ENCODE measurements at places on chromosomes 2 and 18.
A peak's percentile ranks its signal among the peaks of the same experiment; 100 is the strongest.

- DNase-seq: no peak
These were observed 310.2 kb upstream of the ID2 start for GRCh38 chr2:8371653-8372052.

DNA sequence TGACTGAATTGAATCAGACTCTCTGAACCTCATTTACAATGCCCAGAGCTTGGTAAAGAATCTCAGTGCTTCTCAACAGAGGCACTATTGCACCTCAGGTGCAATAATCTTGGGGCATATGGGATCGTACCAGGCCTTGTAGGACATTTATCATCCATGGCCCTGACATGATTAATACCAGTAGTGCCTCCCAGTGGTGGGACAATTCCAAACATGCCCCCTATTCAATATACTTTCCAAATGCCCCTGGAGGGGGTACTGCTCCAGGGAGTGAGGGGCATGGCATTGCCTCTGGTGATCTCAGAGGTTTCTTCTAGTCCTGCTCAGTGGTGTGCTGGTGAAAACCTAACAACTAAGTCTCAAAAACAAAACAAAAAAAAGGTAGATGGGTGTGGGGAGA is 174.9 kb upstream of the SMAD2 start:
- no peak for DNase-seq

DNA sequence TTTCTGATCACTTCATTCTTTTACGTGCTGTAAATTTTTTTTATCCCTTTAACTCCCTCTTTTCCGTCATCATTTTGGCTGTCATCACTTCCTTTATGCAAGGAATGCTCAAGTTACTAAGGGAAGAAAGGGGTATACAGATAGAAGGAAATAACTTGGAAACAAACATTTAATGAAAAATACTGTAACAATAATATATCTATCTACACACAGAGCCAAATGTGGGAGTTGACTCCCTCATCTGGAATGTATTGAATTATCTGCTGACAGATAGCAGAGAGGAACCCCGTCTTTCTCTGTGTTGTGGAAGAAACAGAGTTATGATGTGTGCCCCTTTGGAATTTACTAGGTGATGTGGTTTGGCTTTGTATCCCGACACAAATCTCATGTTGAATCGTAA is 182.5 kb upstream of the NXPH2 start:
- no peak for DNase-seq

GRCh38 chr18:72986103-72986502 is 118.3 kb upstream of the NETO1 start:
- no peak for DNase-seq

GRCh38 chr2:2660789-2661355 is 329.8 kb upstream of the MYT1L start:
- no peak for DNase-seq

DNA sequence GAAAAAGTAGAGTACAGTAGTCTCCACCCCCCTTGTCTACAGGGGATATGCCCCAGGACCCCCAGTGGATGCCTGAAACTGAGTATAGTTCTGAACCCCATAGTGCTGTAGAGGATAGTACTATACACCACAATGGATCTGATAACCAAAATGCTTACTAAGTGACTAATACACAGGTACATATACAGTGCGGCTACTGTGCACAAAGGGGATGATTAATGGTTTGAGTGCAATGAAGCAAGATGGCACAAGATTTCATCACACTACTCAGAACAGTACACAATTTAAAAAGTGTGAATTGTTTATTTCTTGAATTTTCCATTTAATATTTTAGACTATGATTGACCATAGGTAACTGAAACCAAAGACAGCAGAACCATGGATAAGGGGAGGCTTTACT is 446.9 kb upstream of the NRP2 start:
- no peak for DNase-seq

DNA sequence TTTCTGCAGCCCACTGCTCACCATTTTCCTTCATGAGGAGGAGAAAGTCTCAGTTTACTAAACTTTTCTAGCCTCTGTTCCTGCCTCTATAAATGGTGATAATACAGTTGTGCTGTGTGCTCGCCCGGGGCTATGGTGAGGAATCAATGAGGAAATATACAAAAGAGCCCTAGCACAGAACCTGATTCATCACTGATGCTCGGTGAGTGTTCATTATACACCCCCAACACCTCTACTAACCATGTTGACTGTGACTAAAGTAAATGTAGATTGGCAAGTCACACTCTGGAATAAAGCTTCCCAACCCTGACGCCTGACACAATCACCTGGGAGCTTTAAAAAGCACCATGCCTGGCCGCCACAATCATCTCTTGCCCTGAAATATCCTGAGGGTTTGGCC is 118.8 kb upstream of the CYP1B1 start:
- no peak for DNase-seq

GRCh38 chr2:157443090-157443489 is 799 bp downstream of the CYTIP start:
- no peak for DNase-seq

- DNase-seq: no peak
These were observed 51.9 kb upstream of the NAB1 start for GRCh38 chr2:190596993-190597392.

GRCh38 chr2:229202646-229203045 is 68.4 kb downstream of the PID1 start:
- no peak for DNase-seq

- no peak for DNase-seq
These were observed 16.9 kb downstream of the ERCC3 start for GRCh38 chr2:127277028-127277427.

DNA sequence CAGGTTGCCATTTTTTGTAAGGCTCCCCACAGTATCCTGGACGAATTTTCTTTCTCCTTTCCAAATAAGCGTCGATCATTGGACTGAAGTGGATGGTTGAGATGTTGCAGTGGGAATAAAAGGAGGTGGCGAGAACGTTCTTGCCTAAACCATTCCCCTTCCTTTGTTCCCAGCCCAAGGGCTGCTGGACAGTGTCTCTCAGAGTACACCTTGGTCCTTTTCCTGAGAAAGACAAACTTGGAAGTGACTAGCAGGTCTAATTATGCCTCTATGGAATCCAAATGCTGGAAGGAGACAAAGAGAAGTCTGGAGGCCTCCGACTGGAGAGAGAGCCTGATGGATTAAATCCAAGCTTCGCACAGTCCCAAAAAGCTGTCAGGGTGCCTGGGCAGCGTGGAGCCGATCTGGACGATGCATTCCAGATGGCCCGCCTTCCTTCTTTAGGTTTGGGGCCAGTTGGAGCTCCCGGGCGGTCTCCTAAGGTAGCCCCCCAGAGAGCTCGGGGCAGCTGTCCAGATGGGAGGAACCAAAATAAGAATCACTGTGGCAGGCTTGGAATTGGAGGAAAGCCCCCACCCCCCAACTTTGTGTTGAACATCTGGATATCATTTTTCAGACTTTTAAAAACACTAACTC is 186.8 kb downstream of the TMEM247 start:
- no peak for DNase-seq

DNA sequence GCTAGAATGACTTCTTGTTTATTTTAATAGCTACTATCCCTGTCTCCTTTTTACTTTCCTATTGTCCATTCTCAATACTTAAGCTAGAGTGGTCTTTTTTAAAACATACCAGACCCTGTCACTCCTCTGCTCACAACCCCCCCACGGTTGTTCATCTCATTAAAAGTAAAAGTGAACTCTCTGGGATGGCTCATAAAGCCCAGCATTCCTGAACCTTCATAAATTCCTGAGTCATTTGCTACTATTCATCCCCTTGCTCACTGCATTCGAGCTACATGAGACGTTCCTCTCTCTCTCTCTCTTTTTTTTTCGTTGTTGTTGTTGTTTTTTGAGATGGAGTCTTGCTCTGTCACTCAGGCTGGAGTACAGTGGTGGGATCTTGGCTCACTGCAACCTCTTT is 148.7 kb upstream of the DSEL start:
- DNase-seq: no peak

DNA sequence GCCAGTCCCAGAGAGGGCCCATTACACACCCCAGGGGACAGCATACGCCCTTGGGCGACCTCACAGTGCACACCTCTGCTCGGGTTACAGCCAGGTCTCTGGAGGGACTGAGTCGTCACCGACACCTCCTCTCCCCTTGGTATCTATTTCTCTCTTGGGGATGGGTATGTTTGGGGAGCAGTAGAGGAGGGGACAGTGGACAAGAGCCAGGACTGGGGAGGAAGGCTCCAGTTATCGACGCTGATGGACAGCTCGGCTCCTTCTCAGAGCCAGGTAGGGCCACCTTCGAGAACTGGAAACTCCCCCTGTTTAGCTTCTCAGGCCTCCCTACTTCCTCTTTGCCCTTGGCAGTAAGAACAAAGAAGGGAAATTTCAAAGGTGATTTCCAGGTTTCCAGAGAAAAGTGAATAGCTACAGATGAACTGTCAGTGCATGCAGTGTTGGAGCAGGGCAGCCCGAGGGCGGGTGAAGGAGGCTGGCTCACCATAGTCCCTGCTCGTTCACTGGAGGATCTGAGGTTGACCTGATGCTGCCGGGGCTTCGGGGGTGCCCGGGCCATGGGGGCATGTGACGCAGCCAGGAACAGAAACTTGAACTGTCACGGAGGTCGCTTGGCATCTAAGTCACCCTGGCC is 4.4 kb upstream of the SEMA4C start:
- no peak for DNase-seq

DNA sequence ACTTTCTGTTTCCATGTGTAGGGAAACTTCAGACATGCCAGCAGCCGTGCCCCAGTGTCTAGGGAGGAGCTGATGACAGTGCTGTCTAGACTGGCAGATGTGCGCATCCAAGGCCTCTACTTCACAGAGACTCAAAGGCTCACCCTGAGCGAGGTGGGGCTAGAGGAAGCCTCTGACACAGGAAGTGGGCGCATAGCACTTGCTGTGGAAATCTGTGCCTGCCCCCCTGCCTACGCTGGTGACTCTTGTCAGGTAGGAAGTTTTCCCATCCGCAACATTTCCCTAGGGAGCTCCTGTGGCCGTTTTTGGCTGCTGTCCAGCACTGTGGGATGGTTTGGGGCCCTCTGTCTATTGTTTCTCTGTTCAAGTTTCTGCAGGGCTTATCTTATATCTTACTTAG is 143.1 kb upstream of the TTC39C start:
- DNase-seq: no peak

DNA sequence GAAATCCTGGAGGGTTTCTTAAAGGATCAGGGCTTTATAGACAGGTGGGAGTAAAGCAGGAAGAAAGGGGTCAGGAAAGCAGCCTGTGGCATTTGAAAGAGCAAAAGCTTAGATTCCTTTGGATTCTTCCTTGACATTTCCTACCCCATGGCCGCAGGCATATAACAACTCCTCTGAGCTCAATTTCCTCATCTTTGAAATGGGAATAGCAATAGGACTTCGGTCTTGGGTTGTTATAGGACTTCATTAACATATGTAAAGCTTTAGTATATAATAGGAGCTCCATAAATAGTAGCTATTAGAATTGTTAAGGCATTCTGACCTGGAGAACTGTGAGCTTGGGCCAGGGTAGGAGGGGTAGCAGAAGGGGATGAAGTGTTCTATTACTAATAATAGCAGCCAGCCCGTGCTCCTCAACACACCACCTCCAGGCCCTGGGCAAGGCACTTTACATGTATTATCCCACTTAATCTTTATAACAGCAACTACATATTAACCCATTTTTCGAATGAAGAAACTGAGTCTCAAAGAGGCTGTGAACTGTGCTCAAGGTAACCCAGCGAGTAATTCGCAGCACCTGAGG is 10.6 kb downstream of the ZFP36L2 start:
- no peak for DNase-seq

- DNase-seq: no peak
These were observed 218.7 kb upstream of the PIEZO2 start for GRCh38 chr18:11368020-11368419.

DNA sequence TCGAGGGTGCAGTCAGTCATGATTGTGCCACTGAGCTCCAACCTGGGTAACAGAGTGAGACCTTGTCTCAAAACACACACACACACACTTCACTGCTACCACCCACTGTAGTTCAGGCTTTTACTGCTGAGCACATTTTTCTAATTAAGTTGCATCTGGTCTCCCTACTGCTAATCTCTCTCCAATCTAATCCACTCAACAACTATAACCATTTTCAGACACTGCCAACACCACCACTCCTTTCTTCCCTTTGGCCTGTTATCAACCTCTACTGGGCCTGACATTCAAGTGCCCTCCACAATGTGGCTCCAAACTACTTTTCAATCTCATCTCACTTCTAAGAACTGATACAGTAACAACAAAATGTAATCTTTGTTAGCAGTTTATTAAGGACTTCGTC is 44.8 kb downstream of the RMP24 start:
- DNase-seq: no peak

DNA sequence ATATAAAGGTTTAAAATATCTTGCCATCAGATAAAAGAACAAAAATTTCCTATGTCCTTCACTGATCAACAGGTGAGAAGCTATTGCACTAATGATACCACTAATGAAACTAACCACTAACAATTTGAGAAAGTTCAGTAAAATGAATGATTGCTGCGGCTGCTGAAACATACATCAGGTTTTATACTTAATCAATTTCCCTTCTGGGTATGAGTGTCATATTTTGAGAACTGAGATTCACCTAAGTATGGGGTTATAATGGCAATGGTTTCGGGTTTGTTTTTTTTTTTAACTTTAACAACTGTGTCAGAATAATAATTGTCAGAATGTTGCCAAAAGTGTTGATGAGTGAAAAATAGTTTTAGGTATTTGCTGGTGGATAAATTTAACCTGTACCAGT is 151.3 kb upstream of the SLC39A10 start:
- peak; percentile 36 for DNase-seq

DNA sequence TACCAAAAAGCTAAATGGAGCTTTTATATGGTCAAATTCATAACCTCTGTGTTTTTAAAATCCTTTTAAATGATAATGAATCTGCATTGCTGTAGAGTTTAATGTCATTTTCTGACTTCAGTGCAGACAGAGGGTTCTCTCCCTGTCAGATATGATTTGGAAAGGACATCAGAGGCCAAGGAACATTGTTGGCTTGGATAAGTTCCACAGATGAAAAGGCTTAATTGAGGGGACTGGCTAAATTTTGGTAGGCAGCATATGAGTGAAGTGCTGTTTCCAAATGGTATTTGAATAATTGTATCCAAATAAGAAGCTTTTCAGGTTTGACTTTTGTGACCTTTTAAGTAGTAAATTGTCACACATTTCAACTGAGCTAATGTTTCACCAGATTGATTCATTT is 124.6 kb upstream of the KCNH7 start:
- DNase-seq: no peak
